Hematopoietic multipotent progenitor cell (in vitro differentiated cells): ENCODE measurements at places on chromosomes 7 and 10.

DNA sequence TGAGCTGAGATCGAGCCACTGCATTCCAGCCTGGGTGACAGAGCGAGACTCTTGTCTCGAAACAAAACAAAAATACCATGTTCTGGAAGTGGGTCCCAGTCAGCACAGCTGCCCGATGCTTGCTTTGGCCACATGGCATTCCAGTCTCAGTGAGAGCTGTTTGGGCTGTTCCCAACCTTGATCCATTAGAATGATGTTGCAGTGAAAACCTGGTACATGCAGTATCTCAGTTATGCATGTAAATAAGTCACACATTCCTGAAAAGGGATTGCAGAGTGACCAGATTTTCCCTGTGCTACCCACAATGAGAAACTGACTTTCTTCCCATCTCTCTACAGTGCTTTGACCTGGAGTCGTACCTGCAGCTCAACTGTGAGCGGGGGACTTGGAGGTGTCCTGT lies 15.4 kb downstream of the ZMIZ2 start:
- DNase-seq = no peak

DNA sequence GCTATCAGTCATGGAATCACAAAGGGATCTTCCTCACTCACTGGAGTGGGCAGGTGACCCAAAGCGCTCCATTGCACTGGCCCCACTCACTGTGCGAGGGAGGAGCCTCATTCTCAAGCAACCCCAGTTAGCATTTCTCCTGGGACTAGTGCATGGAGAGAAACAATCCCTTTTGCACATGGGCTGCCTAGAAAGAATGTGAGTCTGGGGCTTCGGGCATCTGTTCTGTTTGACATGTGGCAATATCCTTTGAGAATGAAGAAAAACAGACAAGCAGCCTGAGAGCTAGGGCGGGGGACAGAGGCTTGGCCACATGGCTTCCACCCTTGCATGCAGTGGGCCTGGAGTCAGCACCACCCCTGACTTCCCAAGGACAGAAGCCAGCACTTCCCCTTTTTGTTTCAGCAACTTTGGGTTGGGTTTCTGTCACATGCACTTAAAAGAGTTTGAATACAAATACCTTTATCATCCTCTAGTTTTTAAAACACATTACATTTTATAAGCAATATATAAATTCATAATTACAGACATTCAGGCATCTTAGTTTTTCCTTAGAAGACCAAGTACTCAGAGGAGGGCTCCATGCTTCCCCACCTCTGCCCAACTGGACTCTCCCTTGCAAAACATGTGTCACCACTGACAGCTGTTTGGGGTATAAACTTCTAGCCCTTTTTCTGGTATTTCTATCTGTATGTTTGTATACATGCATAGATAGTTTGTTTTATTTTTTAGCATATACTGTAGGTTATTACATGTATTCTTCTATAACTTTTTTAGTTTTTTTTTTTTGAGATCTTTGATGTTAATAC lies 73.8 kb downstream of the RBM20 start:
- DNase-seq = no peak

DNA sequence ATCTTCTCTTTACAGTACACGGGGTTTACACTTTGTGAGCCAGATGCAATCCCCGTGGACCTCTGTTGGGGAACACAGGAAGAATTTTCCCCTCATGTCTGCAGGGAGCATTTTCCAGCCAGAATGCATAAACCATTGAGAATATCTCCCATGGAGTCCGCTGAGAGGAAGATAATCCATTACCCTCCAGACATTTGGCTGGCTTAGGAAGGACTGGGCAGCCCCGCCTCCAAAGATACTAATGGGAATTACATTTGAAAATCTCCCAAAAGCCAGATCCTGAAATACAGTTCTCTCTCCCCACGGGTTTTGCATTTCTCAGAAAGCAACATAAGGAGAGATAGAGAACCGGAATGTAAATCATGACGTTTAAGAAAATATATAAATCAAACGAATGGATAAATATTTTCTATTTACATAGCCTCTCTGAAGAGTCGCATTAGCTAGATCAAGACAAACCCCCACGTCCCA lies 53.5 kb downstream of the TRIL start:
- DNase-seq = no peak

- DNase-seq = no peak
These were observed 23.7 kb downstream of the CAV1 start for GRCh38 chr7:116548506-116548905.
